ENCODE measurements at places on chromosomes 5 and 9. TPM values are rescaled to one million over a fixed set of nuclear protein-coding genes. Genes with fewer than 3 reads are reported as not detected.

Gene SPATA31A3
- total RNA-seq, result not detected

Gene MAP1B
- total RNA-seq, result 57.0 TPM

Gene IL33
- 22.7 TPM for total RNA-seq

Gene RNF183
- 3.6 TPM for total RNA-seq

Gene CXCL14
- total RNA-seq, result 104 TPM

Gene NR2F1
- 49.5 TPM for total RNA-seq

Gene NUTM2F
- not detected for total RNA-seq

Gene SHC3
- 1.5 TPM for total RNA-seq

Gene BSPRY
- 14.5 TPM for total RNA-seq

Gene EIF4EBP3
- 22.6 TPM for total RNA-seq

Gene SV2C
- total RNA-seq, result 0.13 TPM

- DNase-seq, result no peak
Observed at GRCh38 chr9:116635908-116636307, 51.2 kb upstream of the TRIM32 start.

GRCh38 chr9:111161015-111161415 lies 122.7 kb upstream of the LPAR1 start:
- DNase-seq, result peak; percentile 26

GRCh38 chr9:88922091-88922490 lies 69.2 kb upstream of the S1PR3 start:
- DNase-seq, result no peak

DNA sequence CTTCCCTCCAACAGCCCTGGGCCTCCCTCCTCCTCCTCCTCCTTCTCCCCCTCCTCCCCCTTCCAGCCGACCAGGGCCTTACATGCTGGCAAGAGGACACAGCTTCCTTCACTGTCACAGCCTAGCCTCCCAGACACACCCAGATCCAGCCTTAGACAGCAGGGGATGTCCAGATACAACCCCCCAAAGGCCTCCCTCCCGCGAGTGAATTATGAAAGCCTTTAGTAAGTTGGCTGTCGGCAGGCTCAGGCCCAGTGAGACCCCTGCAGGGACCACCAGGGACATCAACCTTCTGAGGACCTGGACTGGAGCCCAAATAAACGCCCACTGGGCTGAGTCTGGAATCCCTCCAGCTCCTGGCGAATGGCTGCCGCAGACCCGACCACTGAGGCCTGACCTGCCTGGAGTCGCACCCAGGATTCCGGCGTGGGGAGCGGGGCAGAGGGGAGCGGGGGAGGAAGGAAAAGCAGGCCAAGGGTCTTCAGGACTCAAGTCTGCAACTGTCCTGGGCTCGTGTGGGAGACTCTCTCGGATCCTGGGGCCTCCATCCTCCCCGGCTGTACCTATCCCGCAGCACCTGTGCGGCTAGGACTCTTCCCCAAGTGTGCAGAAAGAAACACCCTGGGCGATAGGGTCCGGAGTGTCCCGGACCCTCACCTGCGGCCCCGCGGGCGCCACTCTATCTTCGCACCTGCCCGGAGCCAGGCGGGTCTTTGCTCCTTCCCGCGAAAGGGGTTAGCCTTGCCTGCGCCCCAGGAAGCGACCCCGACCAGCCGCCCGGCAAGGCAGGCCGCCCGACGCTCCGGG lies 705 bp downstream of the SEPTIN8 start:
- peak; percentile 66 for DNase-seq

DNA sequence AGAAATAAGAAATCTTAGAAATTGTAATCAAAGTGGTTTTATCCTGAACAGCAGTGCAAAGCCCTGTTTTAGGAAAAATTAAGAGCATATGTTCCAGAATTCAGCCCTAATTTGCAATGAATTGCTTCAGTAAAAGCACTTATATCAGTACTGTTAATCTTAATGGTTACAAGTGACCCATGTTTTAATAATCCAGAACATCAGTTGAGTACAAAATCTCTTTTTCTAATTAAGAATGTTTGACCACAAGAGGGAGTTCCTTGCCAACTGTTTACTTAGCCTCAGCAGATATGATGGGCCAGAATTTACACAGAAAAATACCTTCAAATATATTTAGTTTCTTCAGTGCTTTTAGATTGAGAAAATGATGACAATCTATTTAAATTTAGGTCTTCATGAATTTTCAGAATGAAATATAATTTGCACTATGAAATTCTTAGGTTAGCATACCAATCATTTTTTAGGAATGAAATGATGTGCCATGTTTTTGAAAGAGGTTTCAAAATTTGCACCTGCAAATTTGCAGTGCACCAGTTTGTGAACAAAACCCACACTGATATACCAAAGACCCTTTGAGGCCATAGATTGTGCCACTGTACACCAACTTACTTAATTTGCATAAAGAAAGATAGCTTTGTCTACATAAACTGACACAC lies 926.3 kb upstream of the ARRDC3 start:
- DNase-seq, result no peak

DNA sequence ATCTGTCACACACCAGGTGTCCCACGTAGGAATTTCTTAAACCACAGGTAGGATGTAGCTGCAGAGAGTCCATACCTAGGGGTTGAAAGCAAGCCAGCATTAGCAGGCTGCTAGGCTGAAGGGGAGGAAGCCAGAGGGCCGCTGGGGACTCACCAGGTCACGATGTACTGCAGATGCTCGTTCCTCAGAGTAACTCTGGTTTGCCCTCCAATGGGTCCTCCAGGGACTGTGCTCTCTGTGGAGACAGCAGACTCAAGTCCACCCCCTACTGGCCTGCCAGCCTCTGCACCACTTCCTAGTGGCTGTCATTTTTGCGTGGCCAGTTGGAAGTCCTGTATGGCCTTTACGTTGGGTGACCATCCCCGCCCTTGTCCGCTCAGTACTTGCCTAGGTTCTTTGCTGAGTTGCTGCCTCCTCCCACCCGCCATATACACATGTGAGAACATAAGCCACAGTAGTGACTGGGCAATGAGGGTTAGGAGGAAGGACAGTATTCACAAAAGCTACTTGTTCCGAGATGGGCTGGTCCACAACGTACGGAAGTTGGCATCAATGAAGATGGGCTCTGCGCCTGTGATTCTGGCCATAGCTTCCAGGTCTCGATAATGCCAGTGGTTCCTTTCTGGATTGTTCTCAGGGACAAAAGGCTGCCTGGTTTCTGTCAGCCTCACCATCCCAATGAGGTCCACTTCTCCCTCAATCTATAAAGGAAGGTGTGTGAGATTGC lies 4.1 kb downstream of the RPL7A start:
- no peak for DNase-seq

DNA sequence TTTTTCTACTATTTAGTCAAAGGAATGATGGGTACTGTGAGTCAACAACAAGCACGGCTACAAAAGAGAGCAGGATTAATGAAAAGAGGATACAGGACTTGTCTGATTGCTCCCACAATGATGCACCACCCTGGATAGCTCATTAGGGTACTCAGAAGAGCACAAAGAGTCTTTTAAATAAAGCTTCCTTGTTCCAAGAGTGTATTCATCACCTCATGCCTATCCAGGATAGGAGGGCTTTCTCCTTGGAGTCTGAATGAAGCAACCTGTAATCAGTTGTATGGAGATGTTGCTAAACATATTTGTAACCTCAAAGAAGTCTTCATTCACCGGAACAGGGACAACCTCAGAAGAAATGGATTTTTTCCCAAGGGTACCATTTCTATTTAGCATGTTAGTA lies 219.5 kb upstream of the TMEM161B start:
- DNase-seq, result no peak

- no peak for DNase-seq
Observed at GRCh38 chr5:142601432-142601831, 84.5 kb downstream of the FGF1 start.

DNA sequence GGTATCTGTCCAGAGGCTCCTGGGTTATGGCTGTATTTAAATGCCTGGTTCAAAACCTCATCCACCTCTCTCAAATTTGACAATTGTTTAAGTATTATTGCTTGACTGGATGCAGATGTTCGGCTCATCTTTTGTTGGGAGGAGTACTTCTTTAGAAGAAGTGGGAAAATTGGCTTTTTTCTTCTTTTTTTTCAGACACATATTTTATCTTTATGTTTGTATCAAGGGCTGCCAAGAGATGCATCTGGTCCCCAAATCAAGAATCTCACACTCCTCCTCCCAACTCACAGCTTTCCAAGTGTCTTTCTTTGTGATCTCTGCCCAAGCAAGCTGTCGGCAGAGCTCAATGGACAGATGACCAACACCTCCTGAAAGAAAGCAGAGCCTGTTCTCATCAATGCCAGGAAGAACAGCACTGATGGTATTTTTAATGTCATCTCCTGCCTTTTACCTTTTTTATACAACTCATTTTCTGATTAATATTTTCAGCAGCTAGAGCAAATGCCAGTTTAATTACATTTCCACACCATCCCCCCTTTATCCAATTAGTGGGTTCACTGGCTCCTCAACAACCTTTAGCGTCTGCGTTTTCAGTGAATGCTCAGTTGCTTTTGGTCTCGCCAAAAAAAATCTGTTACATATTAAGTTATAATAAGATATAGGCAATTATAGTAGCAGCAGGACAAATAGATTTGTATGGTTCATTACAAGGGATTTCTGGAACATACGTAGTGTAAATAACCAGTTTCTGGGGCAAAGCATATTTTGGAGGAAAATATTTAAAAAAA lies 110.3 kb upstream of the SLIT3 start:
- DNase-seq, result no peak

DNA sequence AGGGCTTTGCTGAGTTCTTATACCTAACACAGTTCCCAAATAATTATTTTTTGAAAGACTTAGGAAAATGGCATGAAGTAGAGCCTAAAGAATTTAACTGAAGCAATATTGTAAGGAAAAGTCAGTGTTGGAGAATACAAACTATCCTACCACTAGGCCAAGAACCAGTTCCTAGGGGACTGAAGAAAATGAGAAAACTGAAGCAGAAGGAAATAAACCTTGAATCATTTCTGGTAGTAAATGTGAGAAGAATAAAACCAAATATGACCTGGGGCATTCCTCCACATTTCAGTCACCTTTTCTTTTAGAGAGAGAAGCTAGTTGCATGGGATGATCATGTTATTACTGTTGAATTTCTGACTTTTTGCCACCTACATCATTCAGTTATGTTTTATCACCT lies 1393.9 kb upstream of the C9orf72 start:
- no peak for DNase-seq

DNA sequence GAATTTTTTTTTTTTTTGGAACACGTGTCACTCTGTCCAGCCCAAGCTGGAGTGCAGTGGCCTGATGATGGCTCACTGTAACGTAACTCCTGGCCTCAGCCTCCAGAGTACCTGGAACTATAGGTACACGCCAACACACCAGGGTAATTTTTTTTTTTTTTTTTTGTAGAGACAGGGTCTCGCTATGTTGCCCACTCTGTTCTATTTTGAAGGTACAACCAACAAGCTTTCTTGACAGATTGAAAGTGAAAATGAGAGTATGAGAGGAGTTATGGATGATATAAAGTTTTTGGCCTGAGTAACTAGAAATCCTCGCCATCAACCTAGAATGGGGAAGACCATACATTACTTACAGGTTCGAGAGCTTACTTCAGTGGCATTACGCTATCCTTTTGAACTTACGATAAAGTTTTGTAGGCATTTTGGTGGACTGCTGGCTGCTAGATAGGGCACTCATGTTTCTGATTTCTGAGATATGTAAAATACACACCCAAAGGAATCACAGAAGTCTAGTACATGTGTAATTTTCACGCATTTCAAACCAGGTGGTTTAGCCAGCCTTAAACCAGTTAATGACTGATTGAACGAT lies 806 bp upstream of the CDC42SE2 start:
- DNase-seq, result no peak

GRCh38 chr5:158022837-158023236 lies 163.9 kb upstream of the CLINT1 start:
- DNase-seq, result peak; percentile 19

GRCh38 chr5:99034336-99034735 lies 105.5 kb upstream of the CHD1 start:
- no peak for DNase-seq

GRCh38 chr5:87826507-87826906 lies 413.8 kb upstream of the CCNH start:
- DNase-seq, result no peak

DNA sequence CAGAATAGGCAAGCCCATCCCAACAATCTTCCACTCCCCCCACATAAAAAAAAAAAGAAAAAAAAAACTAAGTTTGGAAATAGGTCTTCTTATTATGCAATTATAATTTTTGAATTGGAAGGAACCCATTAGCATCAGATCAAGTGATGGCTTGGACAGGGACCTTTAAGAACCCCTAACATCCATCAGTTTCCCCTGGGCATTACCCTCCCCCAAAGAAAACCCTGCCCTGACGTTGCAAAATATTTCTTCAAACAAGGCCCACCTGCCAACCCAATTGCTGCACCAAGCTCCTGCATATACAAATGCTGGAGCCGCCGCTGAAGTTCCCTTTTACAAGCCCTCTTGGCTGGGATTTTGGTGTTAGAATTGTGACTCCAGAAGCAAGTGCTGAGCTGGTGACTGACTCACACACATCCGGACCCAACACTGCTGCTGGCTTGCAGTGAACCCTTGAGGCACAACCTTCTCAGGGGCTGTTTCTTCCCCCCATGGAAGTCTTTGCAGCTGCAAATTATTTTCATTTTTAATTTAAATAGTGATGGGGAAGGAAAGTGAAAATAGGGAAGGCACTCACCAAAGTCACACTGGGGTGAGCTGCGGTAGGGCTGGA lies 56.1 kb upstream of the AFAP1L1 start:
- no peak for DNase-seq

Measured in kidney (tissue), 22 donors.